ENCODE measurements at places on chromosomes 1 and 21.

- no peak for DNase-seq
Measured at GRCh38 chr1:25978403-25978802, 19.5 kb downstream of the PAFAH2 start.

GRCh38 chr1:13675151-13675651, 24.8 kb upstream of the PRDM2 start:
- peak; percentile 43 for DNase-seq

- no peak for DNase-seq
Measured at GRCh38 chr21:27586986-27587385, 620.1 kb upstream of the ADAMTS5 start.

GRCh38 chr21:15686506-15686905, 43.3 kb upstream of the USP25 start:
- DNase-seq: no peak

- no peak for DNase-seq
Measured at GRCh38 chr1:147630022-147630421, 40.3 kb downstream of the ACP6 start.

DNA sequence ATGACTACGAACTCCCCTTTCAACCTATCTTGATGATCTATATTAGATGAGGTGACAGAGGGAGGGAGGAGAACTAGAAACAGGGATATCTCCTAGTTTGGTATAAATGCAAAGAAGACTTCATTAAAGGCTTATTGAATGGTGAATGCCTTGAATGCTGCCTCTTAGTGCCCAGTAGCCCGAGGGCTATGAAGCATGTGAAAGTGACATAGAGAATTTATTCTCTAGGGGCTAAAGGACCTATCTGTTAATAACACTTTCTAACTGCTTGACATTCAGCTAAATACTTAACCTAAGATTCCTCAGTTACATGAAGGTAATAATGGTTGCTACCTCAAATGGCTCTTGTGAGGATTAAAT, 764.1 kb downstream of the LTN1 start:
- no peak for DNase-seq

- no peak for DNase-seq
Measured at GRCh38 chr21:18743531-18743930, 339.9 kb upstream of the TMPRSS15 start.

- DNase-seq: no peak
Measured at GRCh38 chr1:179857009-179857408, 20.6 kb downstream of the TOR1AIP2 start.

- DNase-seq: no peak
Measured at GRCh38 chr1:248820041-248820585, 5.6 kb downstream of the SH3BP5L start.

DNA sequence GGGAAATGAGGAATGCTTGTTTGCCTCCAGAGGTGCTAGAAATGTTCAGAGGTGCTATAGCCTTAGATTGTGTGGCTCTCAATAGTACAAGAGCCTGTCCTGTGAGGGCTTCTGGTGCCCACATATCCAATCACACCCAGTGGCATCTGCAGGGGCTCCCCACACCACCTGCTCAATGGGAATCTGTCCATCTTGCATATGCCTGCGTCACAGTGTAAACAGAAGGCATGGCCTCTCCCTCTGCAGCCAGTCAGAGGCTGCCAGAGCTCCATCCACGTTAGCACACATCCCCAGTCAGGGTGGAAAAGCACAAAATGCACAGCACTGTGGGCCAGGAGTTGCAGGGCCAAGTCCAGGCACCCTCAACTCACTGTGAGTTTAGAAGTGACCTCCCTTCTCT, 113.6 kb upstream of the GRIK3 start:
- DNase-seq: no peak

- DNase-seq: no peak
Measured at GRCh38 chr1:93522721-93523120, 74.8 kb downstream of the FNBP1L start.

- DNase-seq: no peak
Measured at GRCh38 chr21:21845901-21846300, 847.7 kb downstream of the NCAM2 start.

DNA sequence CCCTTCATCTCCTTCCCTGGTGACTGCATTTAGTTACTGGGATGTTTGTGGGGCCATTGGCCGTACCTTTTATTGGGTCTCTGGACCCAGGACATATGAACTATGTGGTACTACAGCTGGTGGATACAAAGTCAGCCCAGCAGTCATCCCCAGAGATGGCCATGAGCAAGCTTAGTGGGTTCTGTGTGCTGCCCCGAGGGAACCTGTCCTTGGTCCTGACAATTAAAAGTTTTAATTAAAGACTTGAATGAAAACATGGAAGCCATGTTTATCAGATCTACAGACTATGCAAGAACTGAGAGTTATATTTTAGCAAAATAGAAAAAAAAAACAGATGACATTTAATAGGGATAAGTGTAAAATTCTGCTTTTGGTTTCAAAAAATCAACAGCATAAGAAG, 2.8 kb upstream of the NES start:
- no peak for DNase-seq

DNA sequence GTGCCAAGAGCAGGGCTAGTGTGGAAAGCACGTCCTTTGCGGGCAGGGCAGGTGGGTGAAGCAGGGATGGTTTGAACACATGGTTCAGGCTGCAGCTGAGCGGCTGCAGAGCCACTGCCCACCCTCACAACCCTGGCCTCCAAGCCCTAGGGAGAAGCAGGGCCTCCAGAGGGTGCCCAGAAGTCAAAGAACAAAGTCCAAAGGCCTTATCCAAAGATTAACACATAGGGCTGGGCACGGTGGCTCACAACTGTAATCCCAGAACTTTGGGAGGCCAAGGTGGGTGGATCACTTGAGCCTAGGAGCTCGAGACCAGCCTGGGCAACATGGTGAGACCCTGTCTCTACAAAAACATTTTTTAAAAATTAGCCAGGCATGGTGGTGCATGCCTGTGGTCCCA, 46.8 kb downstream of the CAPN8 start:
- no peak for DNase-seq

- peak; percentile 22 for DNase-seq
Measured at GRCh38 chr1:15951341-15952153, 24.4 kb downstream of the ZBTB17 start.

GRCh38 chr1:19846338-19846737, 31.3 kb upstream of the RNF186 start:
- no peak for DNase-seq

DNA sequence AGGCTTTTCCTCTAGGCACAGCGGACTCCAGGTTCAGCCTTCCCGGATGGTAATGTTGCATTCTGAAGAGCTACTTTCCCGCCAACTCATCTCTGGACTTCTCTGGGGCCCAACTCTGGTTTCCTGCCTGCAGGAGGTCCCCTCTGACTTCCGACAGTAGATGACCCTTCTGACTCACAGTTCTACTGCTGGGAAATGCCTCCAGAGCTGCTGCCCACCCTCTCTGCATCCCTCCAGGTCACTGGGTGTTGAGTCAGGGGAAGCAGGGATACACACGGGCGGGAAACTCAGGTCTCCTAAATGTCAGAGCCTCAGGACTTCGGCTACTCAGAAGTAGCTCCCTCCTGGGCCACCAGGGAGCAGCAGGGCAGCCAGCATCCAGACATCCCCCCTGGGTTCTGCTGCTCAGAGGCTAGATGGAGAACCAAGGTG, 2.1 kb upstream of the KIF21B start:
- no peak for DNase-seq

DNA sequence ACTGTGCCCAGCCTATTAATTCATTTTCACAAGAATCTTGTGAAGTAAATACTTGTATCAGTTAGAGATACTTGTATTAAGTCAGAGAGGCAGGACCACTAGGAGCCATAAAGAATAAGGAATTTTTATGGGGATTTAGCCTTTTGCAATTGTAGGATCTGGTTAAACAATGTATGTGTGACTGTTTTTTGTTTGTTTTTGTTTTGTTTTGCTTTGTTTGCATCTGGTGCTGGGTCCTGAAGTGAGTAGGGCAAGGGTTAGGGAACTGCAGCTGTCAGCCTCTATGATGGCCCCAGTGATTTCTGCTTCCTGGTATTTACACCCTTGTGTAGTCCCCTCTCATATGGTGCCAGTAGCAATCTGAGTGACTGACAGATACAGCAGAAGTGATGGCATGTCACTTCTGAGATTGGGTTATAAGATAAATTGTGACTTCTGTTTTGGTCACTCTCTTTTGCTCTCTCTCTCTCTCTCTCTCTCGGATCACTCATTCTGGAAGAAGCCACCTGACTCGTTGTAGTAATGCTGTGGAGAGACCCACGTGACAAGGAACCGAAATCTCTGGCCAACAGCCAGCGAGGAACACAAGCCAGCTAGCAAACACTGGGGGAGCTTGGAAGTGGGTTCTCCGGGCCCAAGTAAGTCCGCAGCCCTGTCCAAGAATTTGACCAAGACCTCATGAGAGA, 96.2 kb upstream of the MARK1 start:
- no peak for DNase-seq

GRCh38 chr1:204495777-204496176, 1.2 kb upstream of the PIK3C2B start:
- DNase-seq: no peak

DNA sequence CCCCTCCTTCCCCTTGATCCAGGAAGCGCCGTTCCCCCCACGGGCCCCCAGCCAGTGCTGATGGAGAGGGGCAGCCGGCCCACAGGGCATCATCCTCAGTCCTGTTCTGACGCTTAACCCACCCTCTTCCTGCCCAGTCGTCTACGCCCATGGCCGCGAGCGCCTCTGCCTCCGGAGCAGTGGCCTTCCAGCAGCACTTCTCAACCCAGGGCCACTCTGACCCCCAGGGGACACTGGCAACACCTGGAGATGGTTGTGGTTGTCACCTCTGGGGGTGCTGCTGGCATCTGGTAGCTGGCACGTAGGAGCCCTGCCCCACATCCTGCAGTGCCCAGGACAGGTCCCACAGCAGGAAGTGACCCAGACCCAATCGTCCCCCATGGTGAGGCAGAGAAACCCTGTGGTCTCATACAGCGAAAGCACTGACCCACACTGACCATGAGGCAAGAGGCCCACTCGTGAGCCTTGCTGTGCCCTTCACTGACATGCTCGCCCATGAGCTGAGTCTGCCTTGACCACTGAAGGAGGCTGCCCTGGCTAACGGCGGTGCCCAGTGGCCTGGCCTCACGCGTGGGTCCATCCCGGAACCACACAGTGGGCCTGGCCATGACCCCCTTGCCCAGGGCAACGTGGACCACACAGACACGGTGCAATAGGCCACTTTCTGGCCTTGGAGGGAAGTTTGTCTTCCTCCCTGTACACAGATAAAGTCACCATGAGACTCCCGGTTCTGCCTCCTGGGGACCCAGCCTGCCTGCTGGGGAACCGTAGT, 96.8 kb upstream of the ARHGEF16 start:
- DNase-seq: no peak

DNA sequence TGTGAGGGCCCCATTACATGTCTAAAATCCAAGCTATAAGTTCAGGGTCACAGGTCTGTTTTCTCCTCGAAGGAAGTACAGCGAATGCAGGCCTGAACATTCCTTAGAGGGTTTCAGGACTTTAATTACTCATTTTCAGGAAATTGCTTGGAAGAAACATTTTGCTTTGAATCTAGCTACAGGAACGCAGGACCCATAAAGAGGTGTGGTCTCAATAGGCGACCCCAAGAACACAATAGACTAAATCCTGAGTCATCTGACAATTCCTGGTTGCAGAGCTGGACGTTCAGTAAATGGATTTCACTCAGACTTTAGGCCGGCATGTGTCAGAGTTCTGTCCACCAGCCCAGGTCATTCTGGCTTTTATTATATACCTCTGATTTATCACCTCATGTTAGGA, 1.0 kb upstream of the ERG start:
- peak; percentile 10 for DNase-seq

DNA sequence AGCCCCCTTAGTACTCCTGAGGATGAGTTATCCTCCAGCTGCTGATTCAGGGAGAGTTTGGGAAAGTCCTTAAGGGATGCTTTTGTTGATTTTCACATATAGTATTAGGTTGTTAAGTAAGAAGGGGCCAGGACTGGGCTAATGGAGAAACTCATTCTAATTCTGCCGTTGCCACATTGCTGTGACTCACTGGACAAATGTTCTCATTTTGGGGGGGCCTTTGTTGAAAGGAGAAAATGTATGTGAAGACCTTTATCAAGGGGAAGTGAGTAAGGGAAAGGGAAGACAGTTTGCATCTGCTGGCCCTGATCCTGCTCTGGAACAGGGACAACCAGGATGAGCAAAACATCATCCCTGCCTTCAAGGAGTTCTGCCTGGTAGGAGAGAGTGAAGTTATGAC, 123.2 kb upstream of the FGGY start:
- peak; percentile 86 for DNase-seq

DNA sequence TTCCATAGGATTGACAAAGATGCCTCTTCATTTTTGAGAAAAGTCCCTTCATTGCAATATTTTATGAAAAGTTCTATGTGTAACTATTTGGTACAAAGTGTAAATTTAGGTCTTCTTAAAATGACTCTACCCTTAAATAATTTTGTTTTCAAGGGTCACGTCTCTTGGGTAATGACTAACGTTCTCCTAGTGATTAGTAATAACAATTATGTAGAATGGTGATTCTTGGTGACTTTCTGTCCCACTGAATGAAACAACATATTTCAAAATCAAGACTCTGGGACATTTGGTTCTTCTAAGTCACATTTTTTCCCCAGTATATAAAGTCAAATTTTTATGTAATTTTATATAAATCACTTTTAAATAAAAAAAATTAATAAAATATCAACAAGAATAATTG, 277.5 kb upstream of the ADAMTS5 start:
- peak; percentile 34 for DNase-seq

DNA sequence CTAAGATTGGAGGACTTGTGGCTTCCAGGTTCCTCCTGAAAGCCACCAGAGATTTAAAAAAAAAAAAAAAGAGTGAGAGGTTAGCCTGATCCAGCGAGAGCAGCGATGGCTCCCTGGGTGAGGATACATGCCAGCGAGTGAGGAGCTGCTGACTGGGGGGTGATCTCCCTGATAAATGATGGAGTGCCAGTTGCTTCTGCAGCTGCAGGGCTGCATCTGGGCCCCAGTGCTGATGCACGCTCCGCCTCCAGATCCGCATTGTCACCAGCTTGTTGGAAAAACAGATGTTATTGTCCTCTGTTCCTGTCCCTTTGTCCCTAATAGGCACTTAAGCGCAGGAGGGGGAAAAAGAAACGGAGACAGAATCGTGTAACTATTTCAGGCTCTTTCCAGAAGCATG, 28.6 kb downstream of the UBIAD1 start:
- no peak for DNase-seq

DNA sequence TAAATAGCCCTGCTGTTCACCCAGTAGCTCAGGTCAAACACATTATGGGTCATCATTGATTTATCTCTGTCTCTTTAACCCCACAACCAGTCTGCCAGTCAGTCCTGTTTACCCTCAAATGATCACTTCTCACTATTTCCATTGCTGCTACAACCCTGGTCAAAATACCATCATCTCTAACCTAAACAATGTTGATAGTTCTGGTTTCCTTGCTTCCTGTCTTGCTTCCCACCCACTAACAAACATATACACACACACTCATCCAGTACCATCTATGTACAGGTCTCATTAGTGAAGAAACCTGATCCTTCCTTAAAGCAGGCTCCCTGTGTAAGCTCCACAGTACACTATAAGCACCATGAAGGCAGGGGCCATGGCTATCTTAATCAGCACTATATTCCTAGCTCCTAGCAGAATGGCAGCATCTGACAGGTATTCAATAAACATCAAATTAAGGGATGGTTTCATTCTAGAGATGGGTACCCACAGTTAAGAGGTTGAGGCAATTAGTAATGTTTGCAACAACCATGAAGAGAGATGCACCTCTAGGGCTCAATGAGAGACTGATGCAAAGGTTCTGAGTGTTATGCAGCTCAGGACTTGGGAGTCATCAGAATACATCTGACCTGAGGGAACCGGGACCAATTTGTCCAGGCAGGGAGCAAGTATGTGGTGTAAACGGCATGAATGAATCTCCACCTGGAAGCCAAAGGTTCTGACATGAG, 10.0 kb upstream of the TGFBR3 start:
- DNase-seq: no peak

GRCh38 chr21:36330904-36331303, 10.9 kb downstream of the MORC3 start:
- peak; percentile 71 for DNase-seq

Measured in fibroblast of the aortic adventitia (primary cell).